ENCODE measurements at places on chromosomes 11 and 22.
A peak's percentile ranks its signal among the peaks of the same experiment; 100 is the strongest.

- no peak for DNase-seq
Measured at GRCh38 chr11:126257764-126258163, 10.9 kb downstream of the SRPRA start.

- DNase-seq = peak; percentile 21
Measured at GRCh38 chr11:82194521-82194920, 539.1 kb downstream of the FAM181B start.

DNA sequence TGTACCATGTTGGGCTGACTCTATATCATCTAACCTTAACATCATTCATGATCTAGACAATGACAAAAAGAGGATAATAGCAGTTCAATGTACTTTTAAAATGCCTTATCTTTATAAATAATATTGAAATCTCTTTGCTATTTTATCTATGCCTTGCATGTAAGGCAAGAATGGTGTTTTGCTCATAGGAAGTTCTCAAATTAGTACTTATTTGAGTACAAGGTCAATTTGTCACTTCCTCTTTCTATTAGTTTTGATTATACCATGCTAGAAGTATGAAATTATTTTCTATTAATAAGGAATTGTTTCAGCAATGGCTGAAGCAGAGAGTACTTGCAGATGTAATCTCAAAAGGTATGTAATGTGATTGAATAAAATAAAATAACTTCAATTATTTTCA is 1285.4 kb upstream of the TENM4 start:
- no peak for DNase-seq

DNA sequence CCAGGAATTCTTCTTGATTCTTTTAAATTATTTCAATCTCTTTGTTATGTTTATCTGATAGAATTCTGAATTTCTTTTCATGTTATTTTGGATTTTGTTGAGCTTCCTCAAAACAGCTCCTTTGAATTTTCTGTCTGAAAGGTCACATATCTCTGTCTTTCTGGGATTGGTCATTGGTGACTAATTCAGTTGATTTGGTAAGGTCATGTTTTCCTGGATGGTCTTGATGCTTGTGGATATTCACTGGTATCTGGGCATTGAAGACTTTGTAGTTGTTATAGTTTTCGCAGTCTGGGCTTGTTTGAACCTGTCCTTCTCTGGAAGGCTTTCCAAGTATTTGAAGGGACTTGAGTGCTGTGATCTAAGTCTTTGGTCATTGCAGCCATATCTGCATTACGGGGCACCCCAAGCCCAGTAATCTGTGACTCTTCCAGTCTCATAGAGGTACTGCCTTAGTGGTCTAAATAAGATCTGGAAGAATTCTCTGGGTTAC is 18.9 kb upstream of the INSC start:
- DNase-seq = no peak

- DNase-seq = no peak
Measured at GRCh38 chr11:118443590-118444218, 7.4 kb downstream of the KMT2A start.

GRCh38 chr11:92644595-92645445 is 324.6 kb upstream of the MTNR1B start:
- no peak for DNase-seq

DNA sequence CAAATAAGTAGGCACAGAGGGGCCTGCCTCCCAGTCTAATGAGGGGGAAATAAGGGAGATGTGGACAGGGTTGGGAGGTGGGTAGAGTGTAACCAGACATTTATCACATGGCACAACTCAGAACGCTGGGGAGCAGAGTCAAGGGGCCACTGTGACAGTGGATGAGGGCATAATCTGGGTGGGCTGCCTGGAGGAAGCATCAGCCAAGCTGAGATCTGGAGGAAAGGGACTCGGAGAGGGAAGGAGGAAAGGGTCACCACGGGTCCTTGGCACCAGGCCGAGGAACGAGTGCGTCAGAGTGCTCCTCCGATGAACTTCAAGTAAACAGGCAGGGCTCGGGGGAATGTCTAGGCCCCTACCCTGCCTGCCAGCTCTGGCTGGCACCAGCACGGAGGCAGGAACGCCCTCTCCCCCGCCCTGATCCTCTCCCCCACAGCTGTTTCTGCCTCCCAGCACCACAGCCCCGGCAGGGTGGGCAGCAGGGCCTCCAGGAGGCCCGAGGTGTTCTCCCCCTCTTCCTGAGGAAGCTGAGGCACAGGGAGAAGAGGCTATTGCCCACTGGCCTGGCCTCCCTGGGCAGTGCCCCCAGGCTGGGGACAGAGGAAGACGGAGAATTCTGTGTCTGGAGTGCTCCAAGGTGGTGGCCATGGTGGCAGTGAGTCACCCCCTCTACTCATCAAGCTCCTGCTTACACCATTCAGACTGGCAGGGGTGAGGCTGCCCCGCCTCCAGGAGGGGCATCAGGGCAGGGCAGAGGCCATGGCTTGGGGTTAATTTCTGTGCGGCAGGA is 4.2 kb downstream of the ALDH3B1 start:
- DNase-seq = no peak

GRCh38 chr22:17960011-17960410 is 64.3 kb downstream of the MICAL3 start:
- no peak for DNase-seq

DNA sequence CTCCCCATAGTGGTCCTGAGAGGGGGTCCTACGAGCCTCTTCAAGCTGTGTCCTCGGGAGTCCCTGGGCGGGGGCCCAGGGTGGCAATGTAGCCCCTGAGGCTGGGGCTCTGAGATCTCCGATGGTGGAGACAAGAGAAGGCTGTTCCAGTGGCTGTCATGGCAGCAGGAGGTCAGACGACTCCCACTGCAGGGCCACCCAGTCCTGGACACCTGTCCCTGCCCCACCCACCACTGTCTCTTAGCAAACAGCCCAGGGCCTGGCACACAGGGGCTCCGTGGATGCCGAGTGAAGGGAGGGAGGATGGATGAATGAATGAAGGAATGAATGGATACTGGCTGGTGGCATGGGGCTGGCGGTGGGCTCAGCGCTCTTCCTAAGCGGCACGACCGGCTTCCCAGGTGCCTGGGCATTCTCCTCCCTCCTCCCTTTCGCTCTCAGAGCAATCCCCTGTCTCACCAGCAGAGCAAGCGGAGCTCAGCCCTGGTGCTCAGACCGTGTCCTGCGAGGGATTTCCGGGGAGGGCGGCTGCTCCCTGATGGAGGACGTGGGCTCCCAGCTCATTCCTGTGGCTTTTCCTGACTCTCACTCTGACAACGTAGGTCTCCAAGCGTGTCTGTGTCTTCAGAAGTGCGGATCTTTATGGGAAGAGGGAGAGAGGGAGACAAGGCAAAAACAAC is 1272.6 kb downstream of the BRD1 start:
- DNase-seq = no peak

- no peak for DNase-seq
Measured at GRCh38 chr11:698493-699115, 3.0 kb downstream of the TMEM80 start.

GRCh38 chr11:47147681-47148080 is 29.0 kb downstream of the ARFGAP2 start:
- no peak for DNase-seq

DNA sequence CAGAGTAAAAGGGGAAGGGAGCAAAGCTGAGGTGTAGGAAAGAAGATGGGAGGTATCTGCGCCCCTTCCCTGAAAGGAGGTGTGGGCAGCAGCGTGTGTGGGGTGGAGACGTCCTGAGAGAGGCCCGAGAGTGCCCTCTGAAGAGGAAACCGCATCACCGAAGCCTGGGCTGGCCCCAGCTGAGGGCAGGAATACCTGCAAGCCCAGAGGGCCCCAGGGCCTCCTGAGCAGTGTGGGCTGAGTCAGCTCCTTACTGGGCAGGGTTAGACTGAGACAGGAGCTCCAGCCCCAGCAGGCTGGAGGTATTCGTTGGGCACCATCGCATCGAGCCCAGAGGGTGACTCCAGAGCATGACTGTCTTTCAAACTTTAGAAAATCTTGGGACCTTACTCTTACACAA is 534.0 kb upstream of the B3GAT1 start:
- no peak for DNase-seq

GRCh38 chr22:30705710-30706651 is 11.3 kb downstream of the OSBP2 start:
- no peak for DNase-seq

GRCh38 chr11:8693555-8693954 is 11.0 kb downstream of the RPL27A start:
- DNase-seq = no peak

- no peak for DNase-seq
Measured at GRCh38 chr22:49159711-49160110, 668.0 kb downstream of the BRD1 start.

- no peak for DNase-seq
Measured at GRCh38 chr11:9660886-9661285, 3.0 kb upstream of the SWAP70 start.

GRCh38 chr11:127864861-127865260 is 722.5 kb downstream of the ETS1 start:
- DNase-seq = no peak

All from small intestine (tissue), 16 donors.